Stimulated activated CD4-positive, alpha-beta T cell treated with anti-CD3 and anti-CD28 coated beads, Interleukin-4, amount 100 ng/mL, for 24 hours (primary cell): ENCODE measurements at places on chromosomes 3 and 15.

DNA sequence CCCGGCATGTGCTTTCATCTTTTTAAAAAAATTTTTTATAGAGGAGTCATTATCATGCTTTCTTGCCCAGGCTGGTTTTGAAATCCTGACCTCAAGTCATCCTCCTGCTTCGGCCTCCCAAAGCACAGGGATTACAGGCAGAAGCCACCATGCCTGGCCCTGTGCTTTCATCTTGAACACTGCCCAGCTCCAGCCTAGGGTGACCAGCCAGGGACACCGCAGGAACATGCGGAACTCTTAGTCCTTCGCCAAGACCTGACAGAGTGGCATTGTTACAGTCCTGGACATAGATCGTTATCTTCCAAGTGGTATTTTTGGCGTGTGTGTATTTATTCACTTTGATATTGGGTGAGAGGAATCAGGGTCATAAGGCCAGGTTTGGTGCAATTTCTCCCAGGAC, 7.9 kb upstream of the FURIN start:
- DNase-seq: no peak

- DNase-seq: no peak
Observed at GRCh38 chr3:140816372-140817195, 125.1 kb upstream of the SLC25A36 start.

DNA sequence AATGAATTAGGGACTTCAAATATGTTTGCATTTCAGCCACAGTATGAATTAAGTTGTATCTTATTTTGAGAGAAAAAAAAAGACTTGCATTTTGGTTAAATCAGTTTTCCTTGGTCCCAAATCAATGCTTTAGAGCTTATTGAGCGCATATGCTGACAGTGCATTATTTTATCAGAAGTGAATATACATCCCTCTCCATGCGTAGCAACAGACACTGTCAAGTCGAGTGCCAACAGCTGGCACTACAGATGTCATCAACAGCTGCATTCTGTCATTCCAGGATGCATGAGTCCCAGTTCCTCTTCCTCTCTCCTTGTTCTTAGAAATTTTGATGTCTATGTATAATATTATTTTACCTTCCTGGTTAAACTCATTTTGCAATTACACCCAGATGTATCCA, 156.1 kb upstream of the FOXB1 start:
- no peak for DNase-seq

DNA sequence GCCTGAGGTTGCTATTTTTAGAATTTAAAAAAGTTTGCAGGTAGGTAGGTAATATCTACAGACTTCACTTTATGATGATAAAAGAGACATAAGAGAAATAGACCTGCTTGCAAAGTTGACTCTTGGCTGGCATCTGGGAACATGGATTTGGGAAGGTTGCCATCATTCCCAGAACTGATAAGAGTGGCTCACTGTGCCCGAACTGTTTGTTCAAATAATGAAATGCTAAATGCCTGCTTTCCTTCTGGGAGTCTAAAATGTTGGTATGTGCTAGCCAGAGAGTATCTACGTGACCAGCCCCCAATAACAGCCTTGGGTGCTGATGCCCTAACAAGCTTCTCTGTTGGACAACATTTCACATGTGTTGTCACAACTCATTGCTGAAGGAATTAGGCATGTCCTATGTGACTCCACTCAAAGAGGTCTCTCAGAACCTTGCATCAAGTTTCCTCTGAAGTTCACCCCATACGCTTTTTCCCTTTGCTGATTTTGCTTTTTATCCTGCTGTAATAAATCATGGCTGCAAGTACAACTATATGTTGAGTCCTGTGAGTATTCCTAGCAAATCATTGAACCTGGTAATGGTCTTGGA, 95.5 kb downstream of the FHIT start:
- DNase-seq: no peak

DNA sequence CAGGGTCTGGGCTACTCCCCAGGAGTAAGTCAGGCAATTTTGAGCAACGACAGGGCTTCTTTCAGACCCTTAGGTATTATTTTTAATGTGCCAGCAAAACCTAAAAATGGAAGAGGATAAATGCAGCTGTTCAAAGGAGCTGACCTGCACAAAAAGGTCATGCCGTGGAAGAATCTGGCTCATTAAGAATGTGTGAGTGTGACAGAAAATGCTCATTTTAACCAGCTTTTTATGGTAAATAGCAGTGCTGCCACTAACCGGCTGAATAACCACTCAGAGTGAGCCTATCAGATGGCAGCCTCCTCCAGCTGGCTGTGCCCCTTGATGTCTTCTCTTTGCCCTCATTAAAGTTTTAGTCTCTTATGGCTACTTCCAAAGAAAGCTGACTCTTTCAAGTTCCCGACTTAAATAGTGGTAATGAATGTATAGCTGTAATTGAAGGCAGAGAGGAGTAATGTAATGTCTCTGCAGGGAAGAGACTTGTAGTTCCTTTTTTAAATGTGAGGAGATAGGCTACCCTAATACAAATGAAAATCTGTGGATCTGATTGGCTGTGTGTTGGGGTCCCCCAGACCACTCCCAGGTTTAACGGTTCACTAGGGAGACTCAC, 9.5 kb upstream of the FSTL1 start:
- no peak for DNase-seq

DNA sequence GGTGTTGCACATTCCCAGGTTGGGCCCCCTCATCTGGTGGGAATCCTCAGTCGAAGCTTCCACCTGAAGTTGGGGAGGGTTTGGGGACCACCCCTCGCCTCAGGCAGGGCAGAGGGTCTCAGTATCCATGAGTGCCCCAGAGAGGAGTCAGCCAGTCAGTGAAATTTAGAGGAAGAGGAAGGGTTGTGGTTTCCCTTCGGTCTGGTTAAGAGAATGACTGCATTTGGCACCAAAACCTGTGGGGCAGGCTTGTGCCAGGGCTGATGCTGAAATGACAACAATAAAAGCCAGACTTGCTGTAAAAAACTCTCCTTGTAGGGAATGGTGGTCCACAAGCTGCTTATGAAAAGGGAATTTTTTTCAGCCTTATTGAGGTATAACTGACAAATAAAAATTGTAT, 22.6 kb downstream of the LMCD1 start:
- DNase-seq: no peak

DNA sequence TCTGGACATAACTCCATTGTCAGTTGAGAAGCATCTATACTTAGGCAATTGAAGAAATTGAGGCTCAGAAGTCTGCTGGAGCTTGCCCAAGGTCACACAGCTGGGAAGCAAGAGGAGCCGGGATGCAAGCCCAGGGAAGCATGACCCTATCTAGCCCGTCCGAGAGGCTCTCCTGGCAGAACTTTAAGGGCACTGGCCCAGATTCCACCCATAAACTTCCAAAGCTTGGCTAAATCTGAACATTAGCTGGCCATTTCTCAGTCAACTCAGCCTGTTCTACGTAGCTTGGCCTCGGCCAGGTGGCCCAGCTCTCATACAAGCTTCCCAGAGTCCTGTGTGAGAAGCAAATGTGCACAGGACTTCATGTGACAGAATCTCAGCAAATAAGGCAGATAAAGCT, 75.8 kb downstream of the LRIG1 start:
- no peak for DNase-seq

- DNase-seq: no peak
Observed at GRCh38 chr3:184338511-184338945, 1.1 kb downstream of the FAM131A start.

GRCh38 chr15:77531191-77532000, 101.3 kb downstream of the LINGO1 start:
- no peak for DNase-seq

DNA sequence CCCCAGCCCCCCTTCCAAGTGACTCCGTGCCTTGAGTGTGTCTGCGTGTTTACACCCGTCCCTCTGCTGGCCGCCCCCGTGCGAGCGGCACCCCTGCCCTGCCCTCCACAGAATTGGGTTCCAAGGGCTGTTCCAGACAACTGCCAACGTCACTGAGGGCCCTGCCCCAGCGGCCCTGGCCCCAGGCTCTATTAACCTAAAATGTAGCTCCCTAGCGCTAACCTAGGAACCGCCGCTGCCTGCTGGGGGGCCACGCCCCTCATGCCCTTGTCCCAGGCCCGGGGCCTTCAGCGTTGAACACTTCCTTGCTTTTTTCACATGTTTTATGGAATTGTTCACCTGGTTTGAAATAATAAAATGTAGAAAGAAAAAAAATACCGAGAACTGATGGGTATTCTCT, 10.0 kb upstream of the SEMA3B start:
- DNase-seq: no peak

DNA sequence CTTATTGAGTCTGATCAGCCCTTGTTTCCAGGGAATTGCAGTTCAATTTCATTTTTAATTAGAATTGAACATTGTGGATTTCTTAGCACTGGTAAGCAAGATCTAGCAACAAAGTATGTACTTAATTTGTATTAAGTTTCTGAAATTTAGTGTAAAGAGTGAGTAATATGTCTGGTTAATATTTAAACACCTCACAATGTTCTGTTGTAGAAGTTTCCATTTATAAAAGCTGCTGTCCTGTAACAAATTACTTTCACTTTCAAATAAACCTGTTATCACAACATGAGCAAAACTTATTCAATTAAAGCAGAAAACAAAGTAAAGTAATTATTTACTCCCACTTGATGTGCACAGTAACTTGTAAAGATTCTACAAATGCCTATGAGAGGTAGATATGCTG, 448.5 kb downstream of the NAALADL2 start:
- no peak for DNase-seq

GRCh38 chr3:11186771-11187191, 32.5 kb downstream of the HRH1 start:
- no peak for DNase-seq

DNA sequence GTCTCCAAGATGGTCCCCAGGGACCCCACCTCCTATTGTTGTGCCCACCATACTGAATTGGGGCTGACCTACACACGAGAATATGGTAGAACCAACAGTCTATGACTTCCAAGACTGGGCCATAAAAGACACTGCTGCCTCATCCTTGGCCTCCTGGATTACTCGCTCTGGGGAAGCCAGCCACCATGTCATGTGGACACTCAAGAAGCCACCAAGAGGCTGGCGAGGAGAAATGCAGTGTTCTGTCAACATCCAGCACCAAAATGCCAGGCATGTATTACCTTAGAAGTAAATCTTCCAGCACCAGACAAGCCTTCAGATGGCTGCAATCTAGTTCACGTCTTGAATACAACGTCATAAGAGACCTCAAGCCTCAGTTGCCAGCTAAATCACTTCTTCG, 17.1 kb upstream of the TPM1 start:
- DNase-seq: no peak

DNA sequence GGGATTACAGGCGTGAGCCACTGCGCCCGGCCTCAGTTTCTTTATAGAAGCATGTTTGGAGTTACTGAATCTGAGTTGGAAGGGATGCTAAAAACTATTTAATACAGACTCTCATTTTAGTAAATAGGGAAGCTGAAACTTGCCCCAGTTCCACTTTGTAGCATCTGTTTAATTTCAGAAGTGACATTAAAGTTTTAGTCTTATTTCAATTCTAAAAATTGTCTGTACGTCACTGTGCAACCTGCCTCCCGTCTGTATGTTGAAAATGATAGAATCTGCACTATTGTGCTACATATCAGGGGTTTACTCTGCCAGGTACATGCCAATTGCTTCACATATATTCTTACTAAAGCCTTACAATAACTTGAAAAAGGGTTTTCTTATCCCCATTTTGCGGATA, 15.3 kb downstream of the CNOT10 start:
- DNase-seq: no peak

DNA sequence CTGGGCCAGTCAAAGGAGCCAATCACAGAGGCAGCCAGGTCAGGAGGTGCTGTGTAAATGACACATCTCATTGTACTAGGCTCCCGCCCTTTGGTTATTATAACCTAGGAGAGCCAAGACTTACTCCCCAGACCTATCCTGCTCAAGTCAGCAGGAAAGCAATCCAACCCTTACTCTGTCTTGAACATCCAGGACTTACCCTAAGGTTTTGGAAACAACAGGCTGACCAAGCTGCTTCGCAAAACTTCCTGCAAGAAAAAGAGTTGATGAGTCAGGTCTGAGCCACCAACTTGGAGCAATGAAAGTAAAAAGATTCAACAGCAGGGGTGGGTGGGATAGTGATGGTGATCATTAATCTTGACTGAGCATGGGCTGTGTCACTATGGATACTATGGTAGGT, 144.4 kb downstream of the MYLK start:
- DNase-seq: no peak

DNA sequence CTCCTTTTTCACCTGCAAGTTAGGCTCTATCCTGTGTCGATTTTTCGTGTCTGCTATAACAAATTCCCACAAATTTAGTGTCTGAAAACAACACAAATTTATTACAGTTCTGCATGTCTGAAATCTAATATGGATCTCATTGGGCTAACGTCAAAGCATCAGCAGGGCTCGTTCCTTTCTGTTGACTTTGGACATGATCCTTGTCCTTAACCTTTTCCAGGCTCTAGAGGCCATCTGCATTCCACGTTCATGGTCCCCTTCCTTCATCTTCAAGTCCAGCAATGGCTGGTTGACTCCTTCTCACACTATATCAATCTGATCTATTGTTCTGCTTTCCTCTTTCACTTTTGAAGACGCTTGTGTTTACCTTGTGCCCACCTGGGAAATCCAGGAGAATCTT, 165.7 kb upstream of the RARB start:
- DNase-seq: no peak
